GM13977 (cell line): ENCODE measurements at places on chromosomes 7 and 10.

GRCh38 chr7:157526913-157527634 lies 190.3 kb downstream of the DNAJB6 start:
- no peak for DNase-seq

DNA sequence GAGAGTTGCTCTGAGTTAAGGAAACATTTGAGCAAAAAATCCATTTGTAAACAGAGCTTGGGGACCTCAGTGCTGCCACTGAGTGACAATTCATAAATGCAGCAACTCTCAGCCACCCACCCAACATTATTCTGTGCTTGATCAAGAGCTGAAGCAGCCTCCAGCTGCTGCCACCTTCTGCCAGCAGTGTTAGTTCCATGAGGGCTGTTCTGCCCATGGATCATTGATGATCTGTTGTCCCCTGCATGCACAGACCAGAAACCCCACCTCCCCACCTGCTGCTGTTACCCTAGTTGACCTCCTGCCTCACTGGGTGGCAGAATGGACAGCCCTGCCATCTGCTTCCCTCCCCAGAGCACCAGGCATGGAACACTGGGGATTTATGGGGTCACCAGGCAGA lies 305.4 kb downstream of the KCNMA1 start:
- no peak for DNase-seq

GRCh38 chr7:132919771-132920170 lies 162.1 kb downstream of the CHCHD3 start:
- DNase-seq = no peak

- DNase-seq = no peak
Measured at GRCh38 chr7:93337052-93337451, 104.9 kb downstream of the VPS50 start.

DNA sequence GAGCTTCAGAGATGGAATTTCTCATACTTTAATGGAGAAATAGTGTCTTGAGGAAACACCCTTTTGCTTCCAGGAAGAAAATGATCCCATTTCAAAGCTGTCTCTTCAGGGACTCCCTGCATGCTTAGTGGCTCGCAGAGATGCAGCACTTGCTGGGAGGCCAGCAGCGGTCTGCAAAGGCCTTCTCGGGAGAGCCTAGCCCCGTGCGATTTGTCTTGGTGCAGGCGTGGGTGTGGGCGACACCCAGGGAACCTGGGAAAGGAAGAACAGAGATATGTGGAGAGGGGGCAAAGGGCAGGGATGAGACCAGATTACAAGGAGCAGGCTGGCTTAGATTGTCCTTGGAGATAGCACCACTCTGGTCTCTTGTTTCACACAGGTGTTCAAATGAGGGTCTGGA lies 352.3 kb upstream of the PODXL start:
- DNase-seq = no peak

- no peak for DNase-seq
Measured at GRCh38 chr7:94701555-94701973, 45.6 kb upstream of the SGCE start.

- DNase-seq = no peak
Measured at GRCh38 chr7:42125321-42125720, 111.7 kb downstream of the GLI3 start.

DNA sequence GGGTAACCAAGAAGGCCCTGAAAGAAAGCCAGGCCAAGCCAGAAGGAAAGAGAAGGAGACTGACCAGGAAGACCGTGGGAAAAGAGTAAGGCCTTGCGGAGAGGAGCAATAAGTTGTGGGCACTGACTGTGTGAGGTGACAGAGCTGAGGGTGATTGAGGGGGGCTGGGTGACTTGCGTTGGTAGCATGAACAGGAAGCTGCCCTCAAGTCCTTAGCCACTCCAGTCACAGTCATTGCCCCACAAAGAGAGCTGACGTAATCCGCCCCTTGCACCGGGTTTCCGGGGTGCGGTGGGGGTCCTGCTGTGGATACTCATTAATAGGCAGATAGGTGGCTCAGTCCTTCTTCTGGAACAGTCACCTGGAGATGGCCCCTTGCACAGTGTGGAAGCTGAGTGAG lies 16.1 kb upstream of the DMBT1 start:
- DNase-seq = no peak
